ENCODE measurements at places on chromosomes 3 and 15.
A peak's percentile ranks its signal among the peaks of the same experiment; 100 is the strongest.

DNA sequence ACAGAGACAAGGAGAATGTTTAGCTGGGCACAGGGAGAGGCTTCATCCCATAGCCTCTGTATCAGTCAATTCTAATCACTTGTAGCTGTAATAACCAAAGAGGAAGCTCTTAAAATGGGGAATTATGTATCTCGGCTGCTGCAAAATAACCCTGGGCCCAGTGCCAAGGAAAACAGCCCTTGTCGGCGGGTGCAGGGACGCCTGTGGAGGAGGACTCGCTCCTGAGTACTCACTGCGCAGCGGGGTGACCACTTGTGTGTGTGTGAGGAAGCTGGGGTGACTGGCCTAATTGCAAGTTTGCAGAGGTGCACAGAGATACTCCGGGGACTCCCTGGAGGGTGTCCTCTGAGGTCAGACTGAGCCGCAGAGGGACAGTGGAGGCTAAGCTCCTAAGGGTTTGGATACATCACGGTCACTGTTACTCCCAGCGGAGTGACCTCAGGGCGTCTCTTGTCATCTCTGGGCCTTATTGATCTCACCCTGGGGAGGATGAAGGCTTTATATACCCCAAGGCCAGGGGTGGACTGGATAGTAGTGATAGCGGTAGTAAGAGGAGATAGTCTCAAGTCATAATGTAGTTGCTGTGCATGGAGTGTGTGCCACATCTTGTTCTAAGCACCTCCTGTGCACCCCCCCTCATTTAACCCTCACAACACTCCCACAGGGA lies 37.2 kb downstream of the SLC6A6 start:
- DNase-seq = peak; percentile 38

GRCh38 chr3:43785551-43785950 lies 94.8 kb downstream of the ABHD5 start:
- DNase-seq = no peak

DNA sequence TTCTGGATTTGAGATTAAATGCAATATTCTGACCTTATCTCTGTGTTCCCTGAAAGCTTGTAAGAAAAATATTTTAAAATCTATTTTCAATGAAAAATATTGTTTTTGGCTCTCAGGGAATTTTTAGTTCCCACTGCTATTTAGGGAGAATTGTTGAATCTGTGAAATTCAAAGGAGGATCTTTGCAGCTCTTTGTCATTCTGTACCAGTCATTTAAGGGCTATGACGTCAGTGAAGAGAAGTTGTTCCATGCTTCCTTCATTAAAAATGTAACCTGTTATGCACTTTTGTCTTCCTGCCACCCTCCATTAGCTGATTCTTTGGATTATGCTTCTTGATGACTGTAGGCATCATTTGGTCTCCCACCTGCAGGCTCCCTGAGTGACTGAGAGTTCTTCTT lies 427.8 kb upstream of the C2CD4B start:
- no peak for DNase-seq

DNA sequence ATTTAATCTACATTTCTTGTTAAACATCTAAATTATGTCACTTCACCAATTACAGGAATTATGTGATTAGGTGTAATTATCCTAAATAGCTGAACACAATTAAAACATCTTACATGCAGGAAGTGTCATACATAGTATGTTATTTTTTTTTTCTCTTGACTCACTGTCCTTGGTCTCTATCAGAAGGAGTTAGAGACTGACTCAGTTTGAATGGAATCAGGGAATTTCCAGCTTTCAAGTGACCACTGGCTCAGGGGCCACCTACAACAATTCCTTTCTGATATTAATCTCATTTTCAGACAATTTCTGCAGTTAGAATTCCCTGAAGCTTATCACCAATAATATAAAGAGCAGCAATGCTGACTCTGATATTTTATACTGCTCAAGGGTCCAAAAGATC lies 400.7 kb downstream of the ROBO1 start:
- no peak for DNase-seq

GRCh38 chr3:13137941-13138832 lies 65.0 kb upstream of the IQSEC1 start:
- DNase-seq = no peak

GRCh38 chr3:168490981-168491380 lies 395.3 kb upstream of the GOLIM4 start:
- DNase-seq = no peak

DNA sequence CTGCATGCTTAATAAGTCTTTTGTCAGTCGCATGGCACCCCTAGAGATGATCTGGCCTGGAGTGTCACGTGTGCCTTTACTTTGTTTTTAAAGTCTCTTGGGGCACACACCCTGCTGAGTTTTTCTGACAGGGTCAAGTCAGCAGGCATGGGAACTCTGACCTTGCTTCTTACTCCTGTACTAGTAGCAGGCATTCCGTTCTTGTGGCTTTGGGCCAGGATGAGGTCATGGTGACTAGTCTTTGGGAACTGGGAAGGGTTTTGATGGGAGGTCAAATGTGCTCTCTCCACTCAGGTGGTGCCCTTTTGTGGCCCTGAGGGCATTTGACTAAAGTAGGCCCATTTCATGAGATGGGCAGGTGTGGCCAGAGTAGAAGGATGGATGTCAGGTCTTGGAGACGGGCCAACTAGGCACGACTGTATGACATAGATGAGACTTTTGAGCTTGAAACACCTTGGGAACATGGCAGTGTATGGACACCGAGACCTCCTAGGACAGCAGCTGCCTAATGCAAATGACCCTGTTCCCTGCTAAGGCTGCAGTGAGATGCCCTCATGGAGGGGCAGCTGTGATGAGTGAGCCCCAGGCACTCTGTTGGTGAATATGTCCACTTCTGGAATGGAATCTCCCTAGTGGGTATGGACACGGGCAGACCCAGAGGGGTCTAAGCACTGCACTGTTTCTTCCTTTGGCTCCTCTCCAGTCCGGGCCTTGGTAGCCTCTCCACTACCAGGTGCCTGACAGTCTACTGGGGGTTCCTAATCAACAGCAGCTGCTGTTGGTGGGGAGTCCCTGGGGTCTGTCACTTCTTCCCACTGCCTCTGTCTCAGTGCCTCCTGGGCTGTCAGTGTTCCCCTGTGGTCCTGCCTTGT lies 16.4 kb downstream of the SRPRB start:
- DNase-seq = no peak

DNA sequence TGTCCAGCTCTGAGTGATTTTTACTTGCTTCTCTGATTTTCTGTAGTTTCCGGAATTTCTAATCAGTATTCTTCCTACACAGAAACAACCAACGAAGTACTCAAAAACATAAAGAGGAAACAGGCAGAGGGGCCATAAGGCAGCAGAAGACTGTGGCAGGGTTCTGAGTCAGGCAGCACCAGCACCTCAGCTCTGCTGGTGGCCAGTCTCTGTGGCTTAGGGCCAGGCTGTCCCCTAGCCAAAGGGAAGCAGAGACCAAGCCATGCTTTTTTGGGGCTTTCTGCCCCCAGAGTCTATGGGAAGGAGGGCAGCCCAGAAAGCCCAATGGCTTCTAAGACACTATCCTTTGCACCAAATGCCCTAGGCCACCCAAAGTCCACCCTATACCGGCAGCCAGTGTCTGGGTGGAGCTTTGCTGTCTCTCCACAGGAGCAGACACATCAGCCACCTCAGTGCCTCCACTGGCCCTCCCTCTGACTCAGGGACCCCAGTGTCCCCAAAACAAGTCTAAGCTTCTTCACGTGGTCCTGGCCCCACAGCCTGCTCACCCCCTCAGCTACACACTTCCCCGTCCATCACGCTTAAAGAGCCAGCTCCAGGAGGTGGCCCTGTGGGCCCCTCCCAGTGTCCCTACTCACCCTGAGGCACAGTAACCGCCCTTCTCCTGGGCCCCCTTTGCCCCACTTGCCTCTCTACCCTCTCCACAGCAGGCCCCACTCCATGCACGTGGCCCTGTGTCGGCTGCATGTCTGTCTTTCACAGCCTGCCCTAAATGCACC lies 46.2 kb downstream of the CCDC12 start:
- no peak for DNase-seq

GRCh38 chr15:67761343-67761742 lies 64.0 kb upstream of the SKOR1 start:
- DNase-seq = no peak

DNA sequence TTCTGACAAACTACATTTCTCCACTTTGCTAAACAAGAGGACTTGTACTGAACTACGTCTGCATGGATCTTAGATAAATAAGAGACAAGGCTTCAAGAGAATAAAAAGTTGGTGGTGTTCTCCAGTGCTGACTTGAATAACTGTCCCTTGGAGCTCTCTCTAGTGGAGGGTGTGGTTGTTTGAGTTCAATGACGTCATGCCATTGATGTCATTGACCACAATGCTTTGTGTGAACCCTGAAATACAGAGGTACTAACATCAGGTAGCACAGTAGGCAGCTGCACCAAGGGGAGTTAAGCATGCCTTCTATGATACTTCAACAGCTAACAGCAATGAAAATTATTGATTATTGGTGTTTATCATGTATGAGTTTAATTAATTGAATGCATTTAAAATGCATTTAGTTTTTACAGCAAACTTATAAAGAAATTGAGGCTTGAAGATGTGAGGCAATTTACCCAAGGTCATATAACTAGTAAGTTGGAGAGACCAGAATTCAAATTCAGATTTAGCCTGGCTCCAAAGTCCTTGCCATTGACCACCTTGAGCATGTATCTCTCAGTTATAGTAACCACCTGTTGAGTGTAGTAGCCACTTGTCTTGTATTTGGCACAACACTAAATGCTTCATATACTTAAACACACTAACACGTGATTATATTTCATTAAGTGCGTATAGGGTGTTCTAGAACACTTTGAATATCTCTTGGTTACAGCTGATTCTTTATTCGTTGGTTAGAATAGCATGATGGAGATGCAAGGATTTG lies 126.0 kb upstream of the ANKRD28 start:
- peak; percentile 9 for DNase-seq

DNA sequence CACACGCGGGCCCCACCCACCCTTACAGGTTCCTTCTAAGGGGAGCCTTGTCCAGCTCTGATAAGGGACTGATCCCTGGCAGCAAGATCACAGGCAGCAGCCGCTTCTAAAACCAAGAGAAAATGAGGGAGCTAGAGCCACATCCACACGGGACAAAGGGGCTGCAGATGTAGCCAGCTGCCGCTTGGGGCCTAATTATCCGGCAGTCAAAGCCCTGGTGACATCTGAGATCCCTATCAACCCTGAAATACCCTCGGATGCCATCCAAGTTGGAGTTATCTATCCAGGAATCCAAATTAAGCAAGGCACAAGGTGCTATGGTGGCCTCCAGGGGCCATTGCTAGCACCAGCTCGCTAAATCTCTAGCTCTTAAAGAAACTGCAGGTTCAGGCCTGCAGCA lies 248.3 kb downstream of the VPS13C start:
- DNase-seq = no peak

DNA sequence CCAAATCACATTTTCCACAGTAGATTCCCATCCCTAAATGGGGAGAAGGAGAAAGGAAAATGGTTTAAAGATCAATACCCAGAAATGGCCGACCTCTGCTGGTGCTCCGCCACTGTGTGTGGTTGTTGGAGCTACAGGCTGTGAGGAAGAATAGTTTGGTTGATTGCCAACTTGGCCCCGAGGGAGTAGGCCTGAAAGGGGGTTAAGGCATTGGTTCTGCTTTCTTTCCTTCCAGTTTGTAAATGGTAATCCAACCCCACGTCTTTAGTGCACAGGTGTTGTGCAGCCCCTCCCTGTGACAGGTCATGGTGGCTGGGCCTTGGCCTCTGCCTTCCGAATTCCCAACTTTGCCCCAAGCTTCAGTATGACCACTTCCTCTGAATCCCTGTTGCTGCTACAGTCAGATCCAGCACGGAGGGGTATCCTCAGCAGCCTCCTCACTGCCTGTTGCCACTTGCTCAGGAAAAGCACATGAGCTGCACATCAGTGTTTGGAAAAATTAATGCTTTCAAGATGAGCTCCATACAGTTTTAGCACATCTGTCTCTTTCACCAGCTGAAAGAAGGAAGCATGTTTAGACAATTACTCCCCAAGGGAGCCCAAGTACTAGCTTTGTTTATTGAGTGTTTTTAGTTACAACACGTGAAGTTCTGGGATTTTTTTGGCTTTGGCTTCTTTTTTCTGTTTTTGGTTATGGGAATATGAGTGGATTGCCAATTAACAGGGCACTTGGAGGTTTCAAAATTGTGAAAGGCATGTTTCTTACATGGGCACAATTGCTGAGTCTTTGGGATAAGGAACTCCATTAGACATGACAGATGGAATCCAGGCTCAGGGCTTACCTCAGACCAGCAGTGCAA lies 92.3 kb upstream of the ROPN1 start:
- DNase-seq = no peak

GRCh38 chr3:183807881-183808280 lies 17.5 kb downstream of the MAP6D1 start:
- no peak for DNase-seq

GRCh38 chr15:74924525-74924924 lies 13.3 kb downstream of the COX5A start:
- DNase-seq = no peak

DNA sequence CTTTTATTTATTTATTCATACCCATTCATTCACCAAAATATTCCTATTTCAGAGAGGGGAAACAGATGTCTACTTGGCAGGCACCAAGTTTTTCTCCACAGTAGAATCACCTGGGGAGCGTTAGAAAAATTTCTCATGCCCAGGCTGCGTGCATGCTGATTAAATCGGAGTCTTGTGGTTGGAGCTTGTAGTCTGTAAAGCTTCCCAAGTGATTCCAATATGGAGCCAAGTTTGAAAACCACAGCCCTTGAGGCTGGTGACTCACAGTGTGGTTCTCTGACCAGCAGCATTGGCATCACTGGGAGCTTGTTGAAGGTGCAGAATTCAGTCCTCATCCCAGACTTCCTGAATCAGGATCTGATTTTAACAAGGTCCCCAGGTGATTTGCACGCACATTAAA lies 49.7 kb downstream of the PDHB start:
- no peak for DNase-seq

GRCh38 chr3:23553353-23553752 lies 252.4 kb upstream of the UBE2E1 start:
- DNase-seq = no peak

DNA sequence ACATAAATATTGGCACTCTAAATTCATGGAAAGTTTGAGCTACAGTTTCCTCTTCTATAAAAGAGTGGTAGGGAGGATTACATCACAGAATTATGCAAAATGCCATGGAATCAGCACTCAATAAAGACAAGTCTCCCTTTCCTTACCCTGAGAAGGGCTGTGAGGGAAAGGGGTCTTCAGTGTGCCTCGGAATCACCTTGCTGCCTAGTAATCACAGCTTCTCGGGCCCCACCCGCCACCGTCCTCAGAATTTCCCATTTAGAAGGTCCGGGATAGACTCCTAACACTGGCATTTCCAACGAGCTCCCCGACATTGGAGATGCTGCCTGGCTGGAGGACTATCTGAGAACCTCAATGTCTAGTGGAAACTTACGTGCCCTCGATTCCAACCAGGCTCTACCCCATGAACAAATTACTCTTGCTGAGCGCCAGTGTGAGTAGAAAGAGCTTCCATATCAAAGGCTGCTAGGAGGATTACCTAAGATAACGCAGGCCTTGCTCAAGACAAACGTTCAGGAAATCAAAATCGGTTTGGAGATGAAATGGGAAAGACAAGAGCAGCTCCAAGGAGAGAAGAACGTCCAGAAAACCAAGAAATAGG lies 92.1 kb upstream of the CHD2 start:
- peak; percentile 68 for DNase-seq

DNA sequence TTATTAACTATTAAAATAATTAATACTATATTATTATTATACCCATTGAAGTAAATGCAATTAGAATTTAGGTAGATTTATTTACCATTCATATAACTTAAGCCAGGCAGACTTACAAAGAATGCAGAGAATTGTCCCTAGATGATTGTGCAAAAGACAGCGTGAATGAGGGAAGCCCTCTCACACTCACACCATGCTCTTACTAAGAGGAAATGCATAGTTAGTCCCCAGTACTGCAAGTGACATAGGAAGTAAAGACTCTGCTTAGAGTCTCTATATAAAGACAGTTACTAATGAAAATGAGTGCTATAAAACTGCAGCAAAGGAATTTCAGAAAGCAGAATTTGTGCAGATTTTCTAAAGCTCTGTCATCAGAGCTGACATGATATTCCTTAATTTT lies 270.4 kb downstream of the ZBBX start:
- DNase-seq = no peak

Measured in erythroblast (primary cell).